ENCODE measurements at places on chromosomes 3 and 15.

- DNase-seq: no peak
Observed at GRCh38 chr15:95174301-95175259, 943.2 kb downstream of the MCTP2 start.

DNA sequence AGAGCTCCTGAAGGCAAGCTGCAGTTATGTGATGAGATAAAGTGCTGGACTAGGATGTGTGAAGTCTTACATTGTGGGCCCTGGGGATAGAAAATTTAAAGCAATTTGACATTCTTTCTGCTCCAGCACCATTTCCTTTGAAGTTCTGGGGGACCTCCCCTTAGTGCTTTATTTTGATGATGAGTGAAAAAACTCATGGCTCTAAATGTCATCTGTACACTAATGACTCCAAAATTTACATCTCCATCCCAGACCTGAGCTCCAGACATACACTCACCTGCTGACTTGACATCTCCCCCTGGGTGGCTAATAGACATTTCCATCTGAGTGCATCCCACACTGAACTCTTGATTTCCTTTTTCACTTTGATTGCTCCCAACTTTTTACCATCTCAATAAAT is 276.4 kb downstream of the EPHB1 start:
- DNase-seq: no peak

- DNase-seq: no peak
Observed at GRCh38 chr3:84993956-84994355, 35.2 kb downstream of the CADM2 start.

DNA sequence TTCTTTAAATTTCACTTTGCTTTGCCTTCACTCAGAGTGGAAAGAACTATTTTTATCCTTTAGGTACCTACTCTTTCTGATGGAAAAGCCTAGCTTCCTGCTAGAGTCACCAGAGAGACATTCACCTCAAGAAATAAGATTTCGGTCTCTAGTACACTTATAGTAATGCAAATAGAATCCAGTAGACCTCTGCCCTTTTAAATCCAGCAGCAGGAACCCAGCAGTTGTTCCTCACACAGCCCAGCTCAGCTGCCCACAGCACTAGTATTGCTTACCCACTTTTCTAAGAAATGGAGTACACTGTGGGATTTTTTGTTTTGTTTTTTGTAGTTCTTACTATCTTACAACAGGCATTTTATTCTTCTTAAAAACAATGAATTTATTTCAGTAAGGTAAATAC is 497.0 kb upstream of the CCDC54 start:
- DNase-seq: no peak

DNA sequence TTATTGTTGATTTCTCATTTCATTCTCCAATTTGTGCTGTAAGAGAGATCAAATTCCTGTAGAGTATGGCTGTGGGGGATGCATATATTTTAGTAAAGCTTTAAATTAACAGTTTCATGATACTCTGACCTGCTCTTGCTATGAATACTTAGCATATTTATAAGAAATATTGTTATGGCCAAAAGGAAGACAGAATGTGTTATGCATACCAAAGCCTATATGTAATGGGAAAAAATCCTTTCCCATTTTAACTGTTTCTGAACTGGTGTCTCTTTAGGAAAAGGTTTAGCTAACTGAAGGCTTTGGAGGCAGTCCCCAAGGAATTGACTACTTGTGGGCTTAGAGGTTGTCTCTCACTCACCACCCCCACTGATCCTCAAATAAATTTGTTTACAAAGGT is 59.2 kb downstream of the CADPS start:
- DNase-seq: no peak

Data from CD8-positive, alpha-beta memory T cell (primary cell).